Stimulated activated CD8-positive, alpha-beta memory T cell treated with anti-CD3 and anti-CD28 coated beads, Interleukin-7, amount 100 ng/mL, for 24 hours (primary cell): ENCODE measurements at places on chromosomes 6 and 20.
A peak's percentile ranks its signal among the peaks of the same experiment; 100 is the strongest.

DNA sequence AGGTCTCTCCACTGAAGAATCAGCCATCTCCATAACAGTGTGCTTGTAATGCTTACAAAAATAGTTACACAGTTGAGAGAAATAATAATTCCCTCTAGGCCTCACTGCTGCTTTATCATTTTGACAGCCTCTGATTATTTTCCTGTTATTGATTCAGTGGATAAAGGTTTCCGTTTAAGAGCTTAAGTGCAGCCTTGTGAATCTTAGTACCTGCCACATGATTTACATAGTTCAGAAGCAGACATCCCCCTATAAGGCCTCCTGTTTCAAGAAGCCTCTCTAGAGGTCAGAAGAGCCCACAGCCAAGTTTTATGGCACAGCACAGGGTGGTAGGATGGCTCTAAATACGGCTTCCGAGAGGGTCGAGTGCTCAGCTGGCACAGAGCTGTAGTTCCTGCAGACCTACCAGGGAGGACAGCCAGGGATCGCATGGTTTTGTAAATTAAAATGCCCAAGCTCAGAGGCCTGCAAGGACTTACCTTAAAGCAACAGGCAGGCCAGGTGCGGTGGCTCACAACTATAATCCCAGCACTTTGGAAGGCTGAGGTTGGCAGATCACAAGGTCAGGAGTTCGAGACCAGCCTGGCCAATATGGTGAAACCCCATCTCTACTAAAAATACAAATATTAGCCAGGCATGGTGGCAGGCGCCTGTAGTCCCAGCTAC is 17.6 kb upstream of the PYGB start:
- DNase-seq: no peak

- no peak for DNase-seq
Observed at GRCh38 chr6:129872586-129872985, 11.5 kb upstream of the TMEM244 start.

DNA sequence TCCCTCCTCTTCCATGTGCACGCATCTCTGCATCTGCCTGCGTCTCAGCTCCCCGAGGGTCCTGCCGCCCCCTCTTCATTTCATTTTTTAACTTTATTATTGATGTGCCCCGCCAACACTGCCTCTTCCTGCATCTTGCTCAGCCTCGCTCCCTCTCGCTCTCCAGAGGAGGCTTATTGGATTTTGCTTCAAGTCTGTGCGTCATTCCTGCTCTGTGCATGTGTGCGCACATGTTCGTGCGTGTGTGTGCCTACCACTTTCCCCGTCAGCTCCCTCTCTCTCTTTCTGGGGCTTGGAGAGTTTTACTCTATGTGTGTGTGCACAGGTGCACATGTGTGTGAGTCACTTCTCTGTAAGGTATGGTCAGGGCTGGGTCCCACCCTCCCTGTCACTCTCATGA is 71.8 kb upstream of the NNAT start:
- no peak for DNase-seq

DNA sequence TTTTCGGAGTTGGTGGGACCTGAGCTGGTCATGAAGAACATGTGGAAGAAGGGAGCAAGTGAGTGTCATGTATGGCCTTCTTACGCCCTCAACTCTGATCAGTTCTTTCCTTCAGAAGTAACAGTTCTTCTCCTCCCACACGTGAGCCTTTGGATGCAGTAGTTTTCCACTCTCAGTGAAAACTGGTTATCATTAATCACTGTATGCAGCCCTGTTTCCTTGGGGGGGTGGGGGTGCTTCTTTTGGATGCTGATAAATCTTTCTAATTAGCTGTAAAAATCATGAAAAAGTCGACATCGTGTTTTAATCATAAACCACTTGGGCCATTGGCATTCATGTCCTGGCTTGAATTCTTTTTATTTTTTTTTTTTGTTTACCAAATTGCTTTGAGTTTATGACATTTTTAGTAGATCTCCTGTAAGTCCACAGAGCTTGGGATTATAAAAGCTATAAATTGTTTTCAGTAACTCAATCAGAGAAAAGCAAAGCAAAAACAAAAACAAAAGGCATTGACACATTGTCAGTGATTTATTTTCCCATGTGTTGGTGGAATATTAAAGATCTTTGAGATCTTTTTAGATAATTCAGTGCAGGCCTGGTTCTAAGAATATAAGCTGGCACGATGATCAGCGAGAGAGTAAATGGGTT is 84.8 kb downstream of the TRMT11 start:
- no peak for DNase-seq

- no peak for DNase-seq
Observed at GRCh38 chr6:14721103-14721758, 524.6 kb upstream of the JARID2 start.

- no peak for DNase-seq
Observed at GRCh38 chr6:119333707-119334295, 15.8 kb downstream of the MAN1A1 start.

DNA sequence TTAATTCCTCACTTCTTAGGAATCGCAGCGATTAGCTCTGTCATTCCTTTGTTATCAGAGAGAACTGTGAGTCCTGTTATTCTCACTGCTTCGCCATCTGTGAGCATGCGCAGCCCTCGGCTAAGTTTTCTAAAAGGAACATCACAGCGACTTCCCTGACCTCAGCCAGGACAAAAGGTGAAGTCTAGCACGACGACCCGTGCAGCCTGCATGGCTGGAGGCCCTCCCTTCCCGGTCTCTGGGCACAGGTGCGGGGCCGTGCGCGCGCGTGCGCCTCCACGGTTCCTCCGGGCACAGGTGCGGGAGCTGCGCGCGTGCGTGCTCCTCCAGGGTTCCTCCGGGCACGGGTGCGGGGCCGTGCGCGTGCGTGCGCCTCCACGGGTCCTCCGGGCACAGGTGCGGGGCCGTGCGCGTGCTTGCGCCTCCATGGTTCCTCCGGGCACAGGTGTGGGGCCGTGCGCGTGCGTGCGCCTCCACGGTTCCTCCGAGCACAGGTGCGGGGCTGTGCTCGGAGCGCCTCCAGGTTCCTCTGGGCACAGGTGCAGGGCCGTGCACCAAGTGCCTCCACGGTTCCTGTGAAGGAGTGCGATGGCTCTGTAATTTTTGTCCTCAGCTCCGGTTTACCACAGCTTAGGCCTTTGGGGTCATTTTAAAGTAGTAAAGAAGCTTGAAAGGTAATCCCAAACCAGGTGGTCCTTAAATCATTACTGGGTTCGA is 212.3 kb downstream of the ERMARD start:
- DNase-seq: no peak

GRCh38 chr20:1434571-1435336 is 31.9 kb downstream of the NSFL1C start:
- peak; percentile 16 for DNase-seq

- no peak for DNase-seq
Observed at GRCh38 chr6:138546733-138547185, 47.5 kb upstream of the NHSL1 start.

- DNase-seq: no peak
Observed at GRCh38 chr20:35302421-35303335, 10.5 kb upstream of the FAM83C start.

GRCh38 chr6:53440336-53440945 is 91.7 kb upstream of the ELOVL5 start:
- no peak for DNase-seq

GRCh38 chr6:166305562-166306117 is 2.6 kb downstream of the PRR18 start:
- DNase-seq: no peak

- DNase-seq: no peak
Observed at GRCh38 chr6:106360989-106361430, 493 bp downstream of the CRYBG1 start.
